T-helper 22 cell (primary cell): ENCODE measurements at places on chromosomes 2 and 18.

DNA sequence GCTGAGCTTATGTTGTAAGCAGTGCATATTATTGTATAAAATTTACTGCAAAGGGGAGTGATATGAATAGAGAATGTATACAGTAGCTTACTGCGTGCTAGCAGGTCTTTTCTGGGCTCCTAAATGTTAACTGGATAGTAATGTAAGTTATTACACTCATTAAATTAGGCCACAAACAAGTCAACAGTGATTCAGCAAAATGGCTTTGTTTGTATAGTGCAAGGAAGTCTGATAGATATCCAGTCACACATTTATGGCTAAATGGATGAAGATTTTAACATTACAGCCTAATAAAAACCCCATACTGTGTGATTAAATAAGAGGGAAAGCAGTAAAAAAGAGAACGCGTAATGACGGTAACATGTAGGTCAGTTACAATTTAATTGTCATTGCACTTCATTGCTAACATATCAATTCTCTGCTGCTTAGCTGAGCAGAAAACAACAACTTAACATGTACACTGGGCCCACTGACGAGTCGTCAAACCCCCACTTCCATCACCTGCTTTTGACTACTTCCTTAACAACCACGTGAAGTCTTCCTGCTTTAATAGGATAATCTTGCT is 665.0 kb upstream of the FANCL start:
- no peak for DNase-seq

GRCh38 chr2:18339326-18339725 is 221.1 kb downstream of the RDH14 start:
- DNase-seq: no peak

- DNase-seq: no peak
Observed at GRCh38 chr18:79947054-79947755, 4.2 kb downstream of the SLC66A2 start.

DNA sequence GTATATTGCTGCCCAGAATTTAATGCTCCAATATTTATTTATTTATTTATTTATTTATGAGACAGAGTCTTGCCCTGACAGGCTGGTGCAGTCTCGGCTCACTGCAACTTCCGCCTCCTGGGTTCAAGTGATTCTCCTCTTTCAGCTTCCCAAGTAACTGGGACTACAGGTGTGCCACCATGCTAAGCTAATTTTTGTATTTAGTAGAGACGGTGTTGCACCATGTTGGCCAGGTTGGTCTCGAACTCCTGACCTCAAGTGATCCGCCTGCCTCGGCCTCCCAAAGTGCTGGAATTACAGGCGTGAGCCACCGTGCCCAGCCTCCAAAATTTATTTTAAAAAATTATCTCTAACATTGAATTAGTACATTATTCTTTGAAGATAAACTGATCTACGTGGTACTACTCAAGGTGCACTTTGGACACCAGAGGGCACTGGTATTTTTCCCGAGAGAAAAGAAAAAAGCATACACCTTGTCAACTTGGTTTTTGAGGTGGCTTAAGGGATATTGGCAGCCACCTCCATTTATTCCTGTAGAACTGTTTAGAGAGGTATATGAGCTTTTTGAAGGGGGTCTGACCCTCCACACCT is 1.4 kb upstream of the IDH1 start:
- no peak for DNase-seq

DNA sequence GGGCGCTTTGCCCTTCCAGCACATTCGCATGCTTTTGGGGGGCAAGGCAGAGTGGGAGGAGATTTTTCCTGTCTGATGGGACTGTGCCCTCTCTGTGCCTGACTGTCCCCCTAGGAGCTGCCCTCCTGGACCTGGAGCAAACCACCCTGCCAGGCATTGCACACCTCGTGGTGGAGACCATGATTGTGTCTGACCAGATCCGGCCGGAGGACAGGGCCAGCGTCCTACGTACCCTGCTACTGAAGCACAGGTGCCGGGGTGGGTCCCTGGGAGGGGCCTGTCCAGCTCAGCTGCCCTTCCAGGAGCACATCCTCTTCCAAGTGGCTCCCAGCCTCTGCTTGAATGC is 5.3 kb downstream of the SLC4A3 start:
- DNase-seq: no peak

DNA sequence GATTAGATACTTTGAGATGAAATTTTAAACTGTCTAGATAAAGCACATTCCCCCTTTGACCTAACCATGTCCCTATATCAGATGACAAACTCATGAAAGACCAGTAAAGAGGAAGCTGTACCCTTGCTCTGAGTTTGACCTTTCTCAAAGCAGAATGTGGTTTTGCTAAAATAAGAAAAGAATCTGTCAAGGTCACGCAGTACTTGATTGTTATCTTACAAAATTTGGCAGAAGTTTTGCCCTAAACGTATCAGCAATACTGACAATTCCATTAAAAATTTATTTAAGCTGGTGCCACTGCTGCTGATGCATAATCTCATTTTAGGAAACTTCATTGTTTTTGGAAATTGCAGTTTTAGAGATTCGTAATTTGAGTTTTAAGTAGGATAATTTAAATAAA is 31.2 kb upstream of the GALM start:
- no peak for DNase-seq

GRCh38 chr2:186771395-186771794 is 77.5 kb downstream of the FAM171B start:
- DNase-seq: no peak

GRCh38 chr18:26470011-26470637 is 78.2 kb downstream of the KCTD1 start:
- DNase-seq: no peak

DNA sequence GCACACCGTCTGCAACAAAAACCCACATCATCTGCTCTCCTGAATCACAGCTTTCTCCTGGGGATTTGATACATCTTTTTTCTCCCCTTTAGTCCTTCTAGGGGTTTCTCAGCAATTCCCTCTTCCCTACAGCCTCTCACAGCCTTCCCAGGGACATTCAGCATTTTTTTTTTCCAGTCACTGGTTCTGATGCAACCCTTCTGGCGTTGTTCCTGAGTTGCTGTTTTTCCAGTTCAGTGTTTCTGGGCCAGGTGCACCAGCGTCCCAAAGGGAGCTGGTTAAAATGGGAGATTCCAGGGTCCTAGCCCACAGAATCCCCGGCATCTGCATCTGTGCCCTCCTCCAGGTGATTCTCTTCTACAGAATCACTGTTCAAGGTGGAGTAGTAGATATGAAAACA is 36.1 kb downstream of the ADCY3 start:
- DNase-seq: no peak

- DNase-seq: no peak
Observed at GRCh38 chr2:207632575-207633493, 7.6 kb upstream of the METTL21A start.

- no peak for DNase-seq
Observed at GRCh38 chr2:42978175-42978886, 185.9 kb upstream of the HAAO start.

DNA sequence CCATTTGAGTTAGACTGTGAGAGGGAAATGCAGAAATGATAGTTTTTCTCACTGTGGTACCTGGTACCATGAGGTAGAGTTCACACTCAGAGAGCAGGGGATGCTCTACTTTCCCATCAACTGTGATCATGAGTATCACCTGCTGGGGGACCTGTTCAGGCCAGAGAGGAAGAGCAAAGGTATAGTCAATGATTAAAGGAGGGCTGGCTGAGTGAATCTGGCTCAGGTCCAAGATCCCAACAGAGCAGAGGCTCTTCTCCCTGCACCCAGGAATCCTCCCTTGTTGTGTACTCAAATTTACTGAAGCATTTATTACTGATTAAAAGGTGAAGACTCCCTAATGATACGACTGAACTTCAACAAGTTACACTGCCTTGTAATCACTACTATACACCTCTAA is 104.6 kb upstream of the CHRNA1 start:
- no peak for DNase-seq

DNA sequence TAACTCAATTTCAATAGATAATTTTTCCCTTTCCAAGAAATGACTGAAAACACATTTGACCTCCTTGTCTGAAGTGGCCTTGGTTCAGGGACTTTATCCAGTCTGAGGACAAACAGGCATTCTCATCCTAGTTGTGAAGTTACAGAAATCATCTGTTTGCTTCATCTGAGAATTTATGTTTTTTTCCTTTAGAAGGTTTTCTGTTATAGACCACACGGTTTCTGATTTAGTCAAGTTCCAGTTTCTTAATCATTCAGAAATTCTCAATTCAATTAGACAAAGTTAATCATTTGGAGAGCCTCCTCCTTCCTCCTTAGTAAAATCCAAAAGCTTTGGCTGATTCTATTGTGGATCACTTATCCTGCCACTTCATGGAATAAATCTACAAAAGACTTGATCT is 60.9 kb downstream of the ICOS start:
- no peak for DNase-seq

GRCh38 chr18:58776084-58776483 is 88.6 kb upstream of the ZNF532 start:
- DNase-seq: no peak
